ENCODE measurements at places on chromosomes 4 and X.

- DNase-seq, result no peak
These were observed 14.1 kb upstream of the BRS3 start for GRCh38 chrX:136473663-136474062.

DNA sequence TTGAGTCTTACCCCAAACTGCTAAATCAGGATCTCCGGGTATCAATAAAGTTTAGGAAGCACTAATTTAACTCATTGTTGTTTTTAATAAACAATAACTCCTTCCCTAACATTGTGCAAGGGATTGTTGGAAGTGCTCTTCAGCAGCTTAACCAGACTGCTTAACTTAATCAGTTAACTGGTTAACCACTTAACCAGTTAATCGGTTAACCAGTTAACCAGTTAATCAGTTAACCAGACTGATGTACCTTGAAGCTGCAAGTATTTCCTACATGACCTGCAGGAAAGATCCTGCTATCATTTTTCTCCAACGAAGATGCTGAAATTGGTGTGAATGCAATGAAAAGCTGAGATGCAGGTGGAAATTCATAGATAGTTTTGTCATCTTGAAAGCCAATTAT, 40.1 kb upstream of the AP1S2 start:
- no peak for DNase-seq

GRCh38 chrX:125326599-125326998, 6.9 kb downstream of the TEX13C start:
- no peak for DNase-seq

- no peak for DNase-seq
These were observed 48.4 kb downstream of the MAGEB17 start for GRCh38 chrX:16215660-16216059.

GRCh38 chrX:1491851-1492349, 39.2 kb upstream of the ASMTL start:
- DNase-seq, result no peak
